Smooth muscle cell of the umbilical artery (primary cell): ENCODE measurements at places on chromosomes 13 and 19. TPM values are rescaled to one million over a fixed set of nuclear protein-coding genes. Genes with fewer than 3 reads are reported as not detected.

SYCN gene
- total RNA-seq = not detected in 2 replicates

CTU1 gene
- total RNA-seq = 8.6 and 8.7 TPM in 2 replicates

SLC7A10 gene
- not detected in 2 replicates for total RNA-seq

PTGER1 gene
- 1.2 and 5.6 TPM in 2 replicates for total RNA-seq

ARHGAP45 gene
- 0.89 and 0.97 TPM in 2 replicates for total RNA-seq

C5AR2 gene
- not detected in 2 replicates for total RNA-seq

PCDH8 gene
- total RNA-seq = not detected in 2 replicates

CLDN10 gene
- not detected in 2 replicates for total RNA-seq

TMEM255B gene
- total RNA-seq = 0.83 and 1.5 TPM in 2 replicates

C19orf67 gene
- not detected in 2 replicates for total RNA-seq

VSTM2B gene
- not detected in 2 replicates for total RNA-seq

PLIN4 gene
- 0.09 TPM in 1 of 2 replicates, not detected in the other for total RNA-seq

FSD1 gene
- 16.9 and 23.8 TPM in 2 replicates for total RNA-seq

F10 gene
- 10.6 and 15.7 TPM in 2 replicates for total RNA-seq

PNPLA6 gene
- total RNA-seq = 83.7 and 132 TPM in 2 replicates

ERICH6B gene
- not detected in 2 replicates for total RNA-seq

TUBB4A gene
- total RNA-seq = 0.60 TPM in 1 of 2 replicates, not detected in the other

F7 gene
- not detected in 2 replicates for total RNA-seq

POSTN gene
- total RNA-seq = 20.1 and 201 TPM in 2 replicates

SMIM44 gene
- not detected in 2 replicates for total RNA-seq

C19orf73 gene
- 0.89 and 0.97 TPM in 2 replicates for total RNA-seq

FBXO17 gene
- total RNA-seq = 19.6 and 21.5 TPM in 2 replicates

MYBPC2 gene
- not detected in 2 replicates for total RNA-seq

ZNF431 gene
- total RNA-seq = 2.1 and 4.7 TPM in 2 replicates

UGGT2 gene
- 98.9 and 132 TPM in 2 replicates for total RNA-seq

KIR2DL4 gene
- total RNA-seq = not detected in 2 replicates

AP1M2 gene
- not detected in 2 replicates for total RNA-seq

ELAVL3 gene
- not detected in 2 replicates for total RNA-seq

PGLYRP2 gene
- not detected in 2 replicates for total RNA-seq

KRTDAP gene
- not detected in 2 replicates for total RNA-seq

SYNGR4 gene
- total RNA-seq = not detected in 2 replicates

OR7C1 gene
- not detected in 2 replicates for total RNA-seq

MUC16 gene
- not detected in 2 replicates for total RNA-seq
